ENCODE measurements at places on chromosomes 16 and 17.

- no peak for DNase-seq
Measured at GRCh38 chr17:65052585-65052984, 4.0 kb downstream of the GNA13 start.

DNA sequence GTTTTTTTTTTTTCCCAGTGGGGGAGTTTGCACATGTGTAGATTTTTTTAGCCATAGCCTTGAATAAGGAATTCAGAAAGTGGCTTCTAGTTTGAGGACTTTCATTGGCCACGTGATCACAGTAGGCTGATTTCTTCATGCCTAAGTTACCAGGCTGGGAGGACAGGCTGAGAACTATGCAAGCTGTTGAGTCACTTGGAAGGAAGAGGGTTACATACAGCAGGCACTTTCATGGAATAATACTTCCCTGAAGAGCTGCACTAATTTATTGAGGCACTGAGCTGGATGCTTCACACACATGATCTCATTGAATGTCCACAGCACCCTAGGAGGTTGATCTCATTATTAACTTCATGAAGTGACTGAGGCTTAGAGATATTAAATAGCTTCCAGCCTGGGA is 22.8 kb downstream of the PRKCB start:
- DNase-seq, result no peak

- peak; percentile 14 for DNase-seq
Measured at GRCh38 chr17:59165933-59166342, 10.4 kb downstream of the PRR11 start.

DNA sequence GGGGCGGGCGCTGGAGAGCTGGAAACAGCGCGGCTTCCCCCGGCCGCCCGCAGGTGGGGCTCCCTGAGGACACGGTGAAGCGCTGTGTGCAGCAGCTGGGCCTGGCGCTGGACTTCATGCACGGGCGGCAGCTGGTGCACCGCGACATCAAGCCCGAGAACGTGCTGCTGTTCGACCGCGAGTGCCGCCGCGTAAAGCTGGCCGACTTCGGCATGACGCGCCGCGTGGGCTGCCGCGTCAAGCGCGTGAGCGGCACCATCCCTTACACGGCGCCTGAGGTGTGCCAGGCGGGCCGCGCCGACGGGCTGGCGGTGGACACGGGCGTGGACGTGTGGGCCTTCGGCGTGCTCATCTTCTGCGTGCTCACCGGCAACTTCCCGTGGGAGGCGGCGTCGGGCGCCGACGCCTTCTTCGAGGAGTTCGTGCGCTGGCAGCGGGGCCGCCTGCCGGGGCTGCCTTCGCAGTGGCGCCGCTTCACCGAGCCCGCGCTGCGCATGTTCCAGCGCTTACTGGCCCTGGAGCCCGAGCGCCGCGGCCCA is 27.8 kb downstream of the SBK1 start:
- DNase-seq, result no peak

DNA sequence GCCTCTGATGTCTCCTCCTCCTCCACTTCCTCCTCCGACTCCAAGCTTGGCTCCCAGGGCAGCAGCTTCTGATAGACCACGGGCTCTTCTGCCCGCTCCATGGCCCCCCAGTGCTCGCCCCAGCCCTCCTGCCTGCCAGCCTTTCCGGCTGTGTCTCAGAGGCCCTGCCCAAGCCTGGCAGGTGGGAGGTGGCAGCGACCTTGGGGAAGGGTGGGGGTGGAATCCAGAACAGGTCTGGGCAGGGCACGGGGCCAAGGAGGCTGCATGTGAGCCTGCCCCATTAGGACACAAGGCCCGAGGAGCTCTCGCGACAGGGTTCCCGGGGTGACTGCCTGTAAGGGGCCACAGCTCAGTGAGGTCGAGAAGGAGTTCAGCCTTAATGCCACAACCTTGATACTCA is at the start of gene GGT6:
Gene GGT6, minus strand, starts transcription at position 157 of the 400 bp plus-strand sequence. Its CDS starts 56 bp downstream, at position 101.
- no peak for DNase-seq

GRCh38 chr16:64428463-64429113 is 693.3 kb downstream of the CDH11 start:
- no peak for DNase-seq

DNA sequence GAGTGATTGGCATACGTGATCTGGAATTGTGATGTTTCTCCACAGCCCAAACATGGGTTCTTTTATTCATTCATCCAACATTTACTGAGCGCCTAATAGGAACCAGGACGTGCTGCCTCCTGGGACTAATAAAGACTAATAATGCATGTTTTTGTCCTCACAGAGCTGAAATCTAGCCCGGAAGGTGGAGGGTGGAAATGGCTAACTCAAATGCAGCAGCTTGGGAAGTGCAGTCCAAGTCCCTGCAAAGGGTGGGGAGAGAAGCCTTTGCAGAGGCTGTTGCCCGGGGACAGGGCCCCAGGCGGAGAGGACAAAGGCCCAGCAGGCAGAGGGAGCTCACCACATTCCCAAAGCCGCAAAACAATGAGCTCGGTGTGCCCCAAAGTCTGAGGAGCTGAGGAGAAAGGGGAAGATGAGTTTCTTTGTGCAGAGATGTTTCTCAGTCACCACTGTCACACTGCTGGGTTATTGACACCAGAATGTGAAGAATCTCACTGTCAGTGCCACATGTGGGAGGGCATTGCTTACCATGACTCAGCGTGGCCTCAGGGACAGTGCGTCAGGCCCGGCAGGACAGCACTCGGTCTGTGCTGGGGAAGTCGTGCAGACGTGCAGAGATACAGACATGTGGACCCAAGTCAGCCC is 118.2 kb upstream of the CHMP6 start:
- no peak for DNase-seq

GRCh38 chr17:65057531-65058090 is 1.1 kb upstream of the GNA13 start:
- DNase-seq, result no peak

Measured in stimulated activated CD8-positive, alpha-beta memory T cell treated with anti-CD3 and anti-CD28 coated beads, Interleukin-4, amount 100 ng/mL, for 1 hour (primary cell).